ENCODE measurements at places on chromosomes 3 and 15.
A peak's percentile ranks its signal among the peaks of the same experiment; 100 is the strongest.

DNA sequence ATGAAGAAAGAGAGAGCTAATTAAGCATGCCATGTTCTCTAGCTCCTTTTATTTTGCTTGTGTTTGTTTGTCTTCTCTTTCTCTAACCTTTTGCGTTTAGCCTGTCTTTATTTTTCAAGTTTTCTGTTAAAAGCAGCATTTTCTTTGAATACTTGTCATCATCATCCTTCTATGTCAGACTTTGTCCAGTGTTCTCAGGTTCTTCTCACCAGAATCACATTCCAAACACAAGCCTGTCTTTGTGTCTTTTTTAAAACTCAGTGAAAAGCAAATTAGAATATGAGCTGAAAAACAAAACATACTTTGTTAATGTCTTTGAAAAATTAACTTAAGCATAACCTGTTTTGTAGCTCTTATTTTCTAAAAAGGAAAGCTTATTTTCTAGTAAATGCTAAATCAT is 62.4 kb downstream of the LEKR1 start:
- DNase-seq: no peak

DNA sequence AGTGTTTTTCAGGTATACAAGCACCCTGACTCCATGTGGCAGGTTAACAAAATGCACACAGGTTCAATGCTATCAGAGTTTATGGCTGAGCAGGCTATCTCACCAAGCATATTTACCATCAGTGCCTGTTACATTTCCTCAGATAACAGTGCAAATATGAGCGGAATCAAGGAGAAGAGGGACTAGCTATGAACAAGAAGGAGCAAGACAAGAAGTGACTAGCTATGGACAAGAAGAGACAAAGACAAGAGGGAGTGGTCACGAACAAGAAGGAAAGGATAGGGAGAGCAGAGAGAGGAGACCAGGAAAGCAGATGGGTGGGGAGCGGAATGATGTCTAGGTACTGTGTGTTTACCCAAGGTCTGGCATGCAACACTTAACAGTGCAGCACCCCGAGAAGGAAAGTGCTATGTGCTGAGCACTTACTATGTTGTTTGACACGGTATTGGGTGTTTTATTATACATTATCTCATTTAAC is 8.6 kb downstream of the ILDR1 start:
- DNase-seq: no peak

DNA sequence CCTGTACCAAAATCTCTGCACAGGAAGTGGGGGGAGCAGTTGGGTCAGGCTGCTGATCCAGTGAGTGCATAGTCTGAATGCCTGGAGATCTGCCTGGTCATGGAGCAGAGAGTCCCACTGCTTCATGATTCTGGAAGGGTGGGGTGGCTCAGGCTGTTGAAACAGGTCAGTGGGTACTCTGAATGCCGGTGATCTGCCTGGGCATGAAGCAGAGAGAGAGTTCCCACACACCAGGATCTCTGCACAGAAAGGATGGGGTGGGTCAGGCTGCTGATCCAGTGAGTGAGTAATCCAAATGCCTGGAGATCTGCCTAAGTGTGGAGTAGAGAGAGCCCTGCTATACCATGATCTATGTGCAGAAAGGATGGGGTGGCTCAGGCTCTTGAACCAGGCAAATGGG is 16.1 kb upstream of the GCSAM start:
- no peak for DNase-seq

DNA sequence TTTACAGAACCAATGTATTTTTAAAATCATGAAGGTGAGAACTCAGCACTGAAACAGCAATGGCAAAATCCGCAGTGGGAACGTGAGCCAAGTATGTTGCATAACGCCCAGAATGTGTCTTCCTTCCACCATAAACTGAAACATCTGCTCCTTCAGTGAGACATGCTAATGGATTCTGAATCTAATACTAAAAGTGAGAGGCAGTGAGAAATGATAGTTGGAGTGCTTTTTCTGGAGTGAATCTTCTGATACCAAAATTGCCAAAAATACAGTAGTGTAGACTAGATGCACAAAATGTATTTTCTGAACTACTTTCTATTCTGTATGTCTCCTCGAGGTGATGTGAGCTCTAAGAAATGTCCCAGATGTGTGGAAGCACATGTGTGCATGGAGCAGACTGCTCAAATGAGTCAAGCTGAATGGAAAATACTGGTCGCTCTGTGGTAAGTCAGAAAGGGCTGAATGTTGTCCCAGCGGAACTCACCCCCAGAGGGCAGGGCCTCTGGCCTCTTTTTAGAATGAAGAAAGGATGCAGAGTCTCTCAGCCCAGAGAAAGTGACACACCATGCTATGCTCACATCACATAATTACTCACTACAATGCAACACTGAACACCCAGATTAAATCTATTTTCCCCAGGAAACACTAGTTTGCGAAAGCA is 73.0 kb downstream of the ATP10A start:
- peak; percentile 91 for DNase-seq

GRCh38 chr15:99536422-99537040 is 29.3 kb upstream of the MEF2A start:
- DNase-seq: peak; percentile 71

- DNase-seq: peak; percentile 80
Observed at GRCh38 chr3:179768080-179768479, 115.2 kb downstream of the USP13 start.

DNA sequence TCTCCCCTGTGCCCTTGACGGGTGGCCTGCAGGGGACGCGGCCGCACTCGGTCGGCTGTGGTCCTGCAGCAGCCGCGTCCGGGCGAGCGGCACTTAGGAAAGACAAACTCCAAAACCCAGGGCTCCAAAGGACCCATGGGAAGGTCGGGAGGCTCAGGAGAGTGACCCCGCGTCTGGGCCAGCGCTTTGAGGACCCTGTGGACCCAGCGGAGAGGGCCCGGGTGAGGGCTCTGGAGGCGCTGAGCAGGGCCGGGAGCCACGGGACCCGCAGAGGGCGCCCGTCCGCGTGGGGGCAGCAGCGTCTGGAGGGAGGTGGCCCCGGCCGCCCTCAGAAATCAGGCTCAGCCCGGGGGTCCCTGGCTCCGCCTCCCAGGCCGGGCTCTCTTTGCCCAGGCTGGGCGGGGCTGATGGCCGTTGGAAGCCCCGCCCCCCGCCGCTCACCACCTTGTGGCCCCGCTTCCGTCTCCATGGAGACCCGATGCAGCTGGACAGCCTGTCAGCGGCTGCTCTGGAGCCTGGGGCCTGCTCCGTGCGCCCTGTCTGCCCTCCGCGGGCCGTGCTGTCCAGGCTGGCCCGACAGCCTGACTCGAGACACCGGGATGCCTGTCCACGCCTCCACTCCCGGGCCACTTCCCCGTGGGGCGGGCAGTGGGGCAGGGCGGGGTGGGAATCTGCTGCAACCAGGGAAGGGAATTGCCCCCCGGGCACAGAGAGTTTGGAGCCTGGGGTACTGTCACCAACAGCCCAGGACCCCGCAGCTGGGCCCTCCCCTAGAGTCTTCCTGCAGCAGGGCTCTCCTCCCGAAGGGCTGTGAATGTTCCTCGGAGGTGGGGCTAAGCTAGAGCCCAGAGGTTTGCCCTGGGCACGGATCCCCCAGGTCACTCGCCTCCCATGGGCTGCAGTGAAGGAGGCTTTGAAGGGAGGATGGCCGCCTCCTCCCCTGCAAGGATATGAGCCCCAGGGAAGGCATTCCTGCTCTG is 34.8 kb upstream of the RPL32 start:
- DNase-seq: no peak

- DNase-seq: peak; percentile 36
Observed at GRCh38 chr3:156181509-156181908, 61.1 kb downstream of the KCNAB1 start.

DNA sequence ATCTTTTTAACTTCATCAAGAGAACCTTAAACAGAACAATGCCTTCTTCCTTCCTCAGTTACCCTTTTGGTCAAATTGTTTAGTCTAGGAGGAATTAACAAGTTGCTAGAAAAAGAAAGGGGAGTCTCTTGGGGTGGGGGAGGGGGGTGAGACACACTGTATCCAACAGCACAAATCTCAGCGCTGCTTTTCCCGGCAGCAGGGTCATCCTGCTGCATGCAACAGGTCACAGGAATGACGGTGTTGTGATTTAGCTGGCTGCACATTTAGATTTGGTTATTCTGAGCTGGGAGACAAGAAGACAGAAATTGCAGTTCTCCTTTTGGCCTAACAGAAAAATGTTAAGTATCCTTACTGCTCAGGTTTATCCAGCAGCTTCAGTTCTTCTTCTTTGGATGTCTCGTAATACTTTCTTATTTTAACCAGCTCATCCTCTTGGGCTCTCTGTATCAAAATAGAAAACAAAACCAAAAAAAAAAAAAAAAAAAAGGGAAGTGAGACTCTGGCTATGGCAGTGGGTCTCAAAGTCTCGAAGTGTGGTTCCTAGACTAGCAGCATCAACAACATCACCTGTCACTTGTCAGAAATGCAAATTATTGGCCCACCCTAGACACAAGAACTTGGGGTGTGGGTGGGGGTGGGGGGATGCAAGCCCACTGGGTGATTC is 190.5 kb downstream of the GREM1 start:
- no peak for DNase-seq

GRCh38 chr15:101497017-101497416 is 7.5 kb upstream of the PCSK6 start:
- no peak for DNase-seq

GRCh38 chr15:98257290-98257689 is 296.8 kb downstream of the ARRDC4 start:
- no peak for DNase-seq

GRCh38 chr15:91967935-91968606 is 114.6 kb downstream of the SLCO3A1 start:
- DNase-seq: no peak

GRCh38 chr3:143998266-143998665 is 26.6 kb downstream of the DIPK2A start:
- DNase-seq: peak; percentile 86

DNA sequence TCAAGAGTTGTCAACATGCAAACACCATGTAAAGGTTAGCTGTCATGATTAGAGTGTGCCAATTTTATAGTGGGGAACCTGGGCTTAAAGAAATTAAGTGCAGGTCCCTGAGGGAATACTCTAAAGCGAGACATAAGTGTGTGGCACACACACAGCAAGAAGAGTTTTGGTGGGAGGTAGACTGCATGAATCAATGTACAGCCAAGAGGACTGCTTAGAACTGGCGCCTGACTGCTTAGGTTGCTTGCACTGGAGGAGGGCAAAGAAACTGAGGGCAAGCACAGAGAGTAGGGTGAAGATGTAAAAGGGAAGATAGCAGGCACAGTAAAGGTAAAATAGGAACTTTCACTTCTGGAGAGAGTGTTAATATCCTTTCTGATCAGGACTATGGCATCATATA is 184.9 kb downstream of the SOX2 start:
- DNase-seq: no peak

DNA sequence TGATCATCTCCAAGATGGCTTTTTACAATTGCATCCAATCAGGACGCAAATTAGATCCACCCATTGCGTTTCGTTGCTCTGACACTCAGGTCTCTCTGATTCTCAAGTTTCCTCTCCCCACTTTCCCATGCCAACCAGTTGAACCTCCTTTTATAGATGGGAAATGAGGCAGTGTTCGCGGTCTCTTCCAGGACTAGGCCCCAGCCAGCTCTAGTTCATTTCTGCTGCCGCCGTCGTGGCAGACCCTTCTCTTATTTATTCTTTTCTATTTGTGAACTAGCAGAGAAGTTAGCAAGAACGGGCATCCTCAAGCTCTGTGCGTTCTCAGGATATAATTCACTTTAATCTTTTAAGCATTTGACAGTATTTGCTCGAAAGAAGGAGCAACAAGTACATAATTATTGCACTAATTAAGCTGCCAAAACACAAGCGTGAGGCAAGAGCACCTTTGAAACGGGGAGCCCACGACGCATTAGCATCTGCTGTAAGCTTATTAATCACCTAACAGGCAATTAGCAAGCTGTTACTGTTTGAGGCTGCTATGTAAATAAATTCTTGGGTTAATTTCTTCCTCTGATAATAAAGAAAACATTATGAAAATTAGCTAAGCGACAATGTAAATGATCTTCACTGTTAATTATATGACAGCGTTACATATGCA is 246.4 kb upstream of the TLE3 start:
- DNase-seq: no peak

DNA sequence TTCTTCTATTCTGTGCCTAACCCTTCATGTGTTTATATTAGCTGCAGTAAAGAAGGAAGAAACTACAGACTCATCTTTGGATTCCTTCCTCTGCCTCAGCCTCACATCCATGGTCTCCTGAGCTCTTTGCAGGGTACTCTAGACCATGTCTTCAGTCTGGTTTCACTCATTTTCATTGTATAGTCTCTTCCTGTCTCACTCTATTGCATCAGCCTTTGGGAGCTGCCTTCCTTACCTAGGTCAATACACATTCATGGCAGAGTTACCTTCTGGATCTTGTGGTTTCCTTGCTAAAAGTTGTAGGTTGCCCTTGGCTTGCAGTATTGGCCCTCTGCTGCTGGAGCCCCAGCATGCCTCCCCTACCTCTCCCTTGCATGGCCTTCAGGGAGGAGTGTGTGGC is 31.5 kb upstream of the SCAANT1 start:
- DNase-seq: no peak

DNA sequence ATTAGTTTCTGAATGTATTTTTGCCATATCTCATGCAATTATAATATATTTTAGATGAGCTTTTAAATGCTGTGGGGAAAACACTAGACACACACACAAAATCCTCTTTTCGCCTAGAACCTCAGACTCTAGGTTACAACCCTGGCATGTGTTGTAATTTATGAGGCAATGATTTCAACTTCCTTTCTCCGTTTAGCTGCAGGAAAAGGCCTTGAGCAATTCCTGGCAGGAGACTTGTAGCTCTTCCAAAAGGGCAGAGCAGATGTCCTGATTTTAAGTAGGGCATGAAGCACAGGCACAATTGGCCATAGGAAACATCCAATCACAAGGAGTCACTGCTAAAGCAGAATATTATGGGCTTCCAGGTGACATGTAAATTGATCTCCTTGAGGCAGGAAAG is 82.0 kb downstream of the GPR156 start:
- peak; percentile 68 for DNase-seq

GRCh38 chr15:70096215-70097062 is 1.3 kb downstream of the TLE3 start:
- DNase-seq: no peak

DNA sequence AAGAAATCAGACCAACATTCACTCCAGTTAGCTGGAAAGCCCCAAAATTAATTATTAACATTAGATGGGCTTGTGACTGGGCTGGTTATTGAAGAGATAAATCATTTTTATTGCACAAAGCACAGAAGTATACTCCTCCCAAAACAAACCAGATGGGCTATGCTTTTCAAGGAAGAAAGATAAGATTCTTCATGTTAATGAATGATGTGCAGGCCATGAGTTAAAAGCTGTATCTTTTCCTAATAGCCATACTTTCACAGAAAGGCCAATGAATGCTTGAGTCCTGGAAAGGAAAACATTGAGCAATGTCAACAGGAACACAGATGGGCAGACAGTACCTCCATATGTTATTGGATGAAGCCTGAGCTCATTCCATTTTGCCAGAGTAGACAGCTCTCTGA is 55.4 kb downstream of the OCA2 start:
- DNase-seq: no peak

GRCh38 chr3:71497367-71497897 is 86.1 kb downstream of the FOXP1 start:
- DNase-seq: no peak

GRCh38 chr3:54139630-54140029 is 17.3 kb downstream of the CACNA2D3 start:
- DNase-seq: no peak

All from HS-5 (cell line).